ENCODE measurements at places on chromosomes 4 and X. TPM values are rescaled to one million over a fixed set of nuclear protein-coding genes. Genes with fewer than 3 reads are reported as not detected.

RPGR gene
- 32.3 TPM for total RNA-seq

GRXCR1 gene
- total RNA-seq, result not detected

NDST3 gene
- total RNA-seq, result 2.0 TPM

GLRA2 gene
- total RNA-seq, result not detected

CTSO gene
- total RNA-seq, result 3.7 TPM

DOK7 gene
- total RNA-seq, result not detected

VCX gene
- not detected for total RNA-seq
